ENCODE measurements at places on chromosomes 1 and 21.

GRCh38 chr1:16905110-16905867 lies 9.5 kb downstream of the RNU1-2 start:
- DNase-seq = peak; percentile 27

DNA sequence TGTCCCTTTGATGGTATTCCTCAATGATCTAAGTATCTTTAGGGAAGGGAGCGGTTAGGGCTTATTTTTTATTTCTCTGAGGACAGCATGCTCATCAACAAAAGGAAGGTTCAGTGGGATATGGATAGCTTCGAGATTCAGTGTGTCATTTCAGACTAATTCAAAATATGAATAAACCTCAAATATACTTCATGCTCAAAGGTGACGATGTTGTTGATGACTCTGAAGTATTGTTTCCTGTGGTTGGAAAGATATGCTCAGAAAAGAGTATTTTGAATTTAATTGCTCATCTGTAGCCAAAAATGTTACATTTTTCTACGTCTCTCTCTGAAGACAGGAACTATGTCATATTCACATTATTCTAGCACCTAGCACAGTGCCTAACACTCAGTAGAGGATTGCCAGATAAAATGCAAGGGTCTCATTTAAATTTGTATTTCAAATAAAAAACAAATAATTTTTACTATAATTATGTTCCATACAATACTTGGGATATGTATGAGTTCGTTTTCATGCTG lies 1.8 kb upstream of the FCRL3 start:
- no peak for DNase-seq

- no peak for DNase-seq
Observed at GRCh38 chr1:246582301-246583055, 16.2 kb downstream of the CNST start.

DNA sequence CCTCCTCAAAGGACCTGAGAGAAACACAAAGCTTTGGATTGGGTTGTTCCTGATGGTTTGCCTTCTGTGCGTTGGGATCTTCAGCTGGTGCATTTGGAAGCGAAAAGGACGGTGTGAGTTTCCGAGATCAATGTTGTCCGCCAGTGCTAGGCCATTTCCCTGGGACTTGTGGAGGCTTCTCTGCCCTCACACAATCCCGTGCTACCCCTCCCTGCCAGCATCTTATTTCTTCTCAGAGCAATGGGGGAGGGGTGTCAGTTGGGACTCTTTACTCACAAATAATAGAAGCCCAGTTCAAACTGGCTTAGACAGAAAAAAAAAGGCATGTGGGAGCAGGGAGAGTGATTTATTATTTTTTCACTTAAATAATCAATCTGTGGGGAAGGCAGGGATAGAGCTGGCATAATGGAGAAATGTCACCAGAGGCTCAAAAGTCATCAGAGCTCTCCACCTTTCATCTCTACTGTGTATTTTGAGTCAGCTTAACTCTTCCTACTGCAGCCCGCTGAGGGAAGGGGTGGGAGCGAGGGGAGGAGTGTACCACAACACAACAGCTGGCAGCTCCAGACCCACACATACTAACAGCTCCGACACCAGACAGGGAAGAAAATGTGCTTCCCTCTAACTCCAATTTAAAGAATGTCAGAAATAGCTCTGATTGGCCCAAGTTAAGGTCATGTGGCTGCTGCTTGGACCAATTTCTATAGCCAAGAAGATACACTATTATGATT lies 22.4 kb downstream of the LY9 start:
- no peak for DNase-seq

- DNase-seq = no peak
Observed at GRCh38 chr1:8078176-8078671, 52.1 kb upstream of the ERRFI1 start.

GRCh38 chr1:156928043-156928602 lies 7.7 kb downstream of the LRRC71 start:
- no peak for DNase-seq

Data from CD4-positive, alpha-beta T cell treated with Interleukin-15 for 4 hours (primary cell).